Naive thymus-derived CD4-positive, alpha-beta T cell (primary cell): ENCODE measurements at places on chromosomes 2 and 18.

DNA sequence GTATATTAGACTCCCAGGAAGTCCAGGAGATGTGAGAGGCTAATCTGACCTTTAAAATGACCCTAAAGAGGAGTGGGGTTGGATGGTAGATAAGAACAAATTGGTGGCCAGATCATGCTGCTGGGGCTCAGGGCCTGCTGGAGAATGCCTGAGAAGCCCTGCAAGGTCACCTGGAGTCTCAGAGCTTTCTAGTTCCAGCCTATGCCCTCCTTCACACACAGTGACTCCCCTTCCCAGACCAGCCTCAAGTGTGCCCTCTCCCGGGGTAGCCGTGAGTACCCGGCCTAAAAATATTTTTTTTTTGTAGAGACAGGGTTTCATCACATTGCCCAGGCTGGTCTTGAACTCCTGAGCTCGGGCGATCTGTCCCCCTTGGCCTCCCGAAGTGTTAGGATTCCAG, 44.2 kb upstream of the FZD5 start:
- no peak overlapping the region for H3K27ac ChIP-seq
- DNase-seq = no peak
- no peaks in the 10 kb centered on the region for H3K27me3 ChIP-seq
- H3K4me1 ChIP-seq = no peaks in the 10 kb centered on the region

DNA sequence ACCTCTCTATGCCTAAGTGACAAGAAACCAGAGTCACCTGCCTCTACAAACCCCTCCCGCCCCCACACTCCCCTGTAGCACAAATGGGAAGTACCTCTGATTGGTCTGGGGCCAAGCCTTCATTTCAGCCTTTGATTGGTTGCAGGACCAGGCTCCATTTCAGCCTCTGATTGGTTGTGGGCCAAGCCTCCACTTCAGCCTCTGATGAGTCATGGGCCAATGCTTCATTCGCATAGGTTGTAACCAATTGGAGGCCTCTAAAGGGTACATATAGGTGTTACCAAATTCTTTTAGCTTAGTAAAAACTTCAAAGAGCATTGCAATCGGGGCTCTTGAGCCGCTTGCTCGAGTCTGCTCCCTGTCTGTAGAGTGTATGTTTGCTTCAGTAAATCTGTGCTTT, 25.0 kb downstream of the CCDC102B start:
- H3K4me1 ChIP-seq = no peaks in the 10 kb centered on the region
- H3K27ac ChIP-seq = no peak overlapping the region
- no peak overlapping the region for H3K4me3 ChIP-seq
- no peaks in the 10 kb centered on the region for H3K27me3 ChIP-seq

DNA sequence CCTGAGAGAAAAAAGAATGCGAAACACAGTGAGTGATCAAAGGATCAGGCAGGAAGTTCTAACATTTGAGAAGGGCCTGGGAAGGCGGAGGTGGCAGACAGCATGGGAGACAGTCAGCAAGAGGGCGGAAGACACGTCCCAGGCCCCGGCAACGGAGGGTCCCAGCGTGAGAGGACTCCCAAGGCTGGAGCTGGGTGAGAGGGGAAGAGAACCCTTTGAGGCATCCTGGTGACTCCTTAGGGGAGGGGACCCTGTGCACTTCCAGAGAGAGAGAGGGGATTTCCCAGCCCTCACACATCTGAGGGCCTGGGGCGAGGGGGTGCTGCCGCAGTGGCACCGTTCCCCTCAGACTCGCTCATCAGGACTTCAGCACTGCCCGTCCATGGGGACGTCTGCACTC, 133.4 kb downstream of the RTP5 start:
- no peak overlapping the region for H3K4me3 ChIP-seq
- DNase-seq = peak; percentile 38
- peaks cover 16% of the 10 kb centered on the region for H3K4me1 ChIP-seq
- no peaks in the 10 kb centered on the region for H3K36me3 ChIP-seq
- H3K27ac ChIP-seq = peak overlapping the region; percentile 33

DNA sequence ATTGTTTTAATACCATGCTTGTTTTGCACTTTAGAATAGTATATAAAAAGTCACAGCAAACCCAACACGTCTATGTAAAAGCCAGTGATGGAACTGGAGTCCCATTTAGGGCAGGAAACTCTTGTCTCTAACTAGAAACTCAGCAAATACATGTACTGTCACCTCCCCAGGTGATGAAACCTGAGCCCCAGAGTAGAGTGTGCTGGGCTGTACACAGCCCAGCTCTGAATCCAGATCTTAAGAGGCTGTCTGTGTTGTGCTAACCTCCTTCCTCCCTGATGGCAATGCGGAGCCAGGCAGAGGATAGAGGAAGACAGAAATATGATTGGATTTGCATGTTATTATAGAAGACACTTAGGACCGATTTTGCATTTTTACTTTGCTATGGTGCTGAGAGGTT, 317.5 kb upstream of the TRIB2 start:
- no peak overlapping the region for H3K4me3 ChIP-seq
- no peaks in the 10 kb centered on the region for H3K36me3 ChIP-seq
- DNase-seq = no peak

DNA sequence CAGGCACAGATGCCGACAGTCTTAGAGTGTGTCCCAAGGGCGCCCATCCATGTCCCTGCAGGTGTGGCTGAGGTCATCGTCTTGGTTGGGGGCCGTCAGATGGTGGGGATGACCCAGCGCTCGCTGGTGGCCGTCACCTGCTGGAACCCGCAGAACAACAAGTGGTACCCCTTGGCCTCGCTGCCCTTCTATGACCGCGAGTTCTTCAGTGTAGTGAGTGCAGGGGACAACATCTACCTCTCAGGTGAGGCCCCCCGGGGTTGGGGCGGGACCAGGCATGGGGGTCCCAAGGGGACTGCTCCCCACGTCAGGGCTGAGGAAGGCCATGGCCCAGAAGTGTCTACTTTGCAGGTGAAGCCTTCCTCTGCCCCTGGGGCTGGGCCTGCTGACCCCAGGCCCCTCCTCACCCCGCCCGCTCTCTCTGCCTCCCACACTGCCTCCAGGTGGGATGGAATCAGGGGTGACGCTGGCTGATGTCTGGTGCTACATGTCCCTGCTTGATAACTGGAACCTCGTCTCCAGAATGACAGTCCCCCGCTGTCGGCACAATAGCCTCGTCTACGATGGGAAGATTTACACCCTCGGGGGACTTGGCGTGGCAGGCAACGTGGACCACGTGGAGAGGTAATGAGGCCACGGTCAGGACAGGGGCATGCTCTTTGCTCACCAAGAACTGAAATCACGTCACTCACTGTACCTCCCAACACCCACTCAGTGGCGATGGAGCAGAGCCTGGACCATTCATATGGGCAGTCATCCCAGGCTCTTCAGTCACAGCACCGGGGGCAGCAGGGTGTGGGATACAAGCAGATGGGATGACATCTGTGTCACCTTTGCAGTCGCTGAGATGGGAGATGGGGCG, 230.8 kb downstream of the ATAD2B start:
- DNase-seq = no peak
- no peak overlapping the region for H3K27ac ChIP-seq
- peaks cover 42% of the 10 kb centered on the region for H3K36me3 ChIP-seq

DNA sequence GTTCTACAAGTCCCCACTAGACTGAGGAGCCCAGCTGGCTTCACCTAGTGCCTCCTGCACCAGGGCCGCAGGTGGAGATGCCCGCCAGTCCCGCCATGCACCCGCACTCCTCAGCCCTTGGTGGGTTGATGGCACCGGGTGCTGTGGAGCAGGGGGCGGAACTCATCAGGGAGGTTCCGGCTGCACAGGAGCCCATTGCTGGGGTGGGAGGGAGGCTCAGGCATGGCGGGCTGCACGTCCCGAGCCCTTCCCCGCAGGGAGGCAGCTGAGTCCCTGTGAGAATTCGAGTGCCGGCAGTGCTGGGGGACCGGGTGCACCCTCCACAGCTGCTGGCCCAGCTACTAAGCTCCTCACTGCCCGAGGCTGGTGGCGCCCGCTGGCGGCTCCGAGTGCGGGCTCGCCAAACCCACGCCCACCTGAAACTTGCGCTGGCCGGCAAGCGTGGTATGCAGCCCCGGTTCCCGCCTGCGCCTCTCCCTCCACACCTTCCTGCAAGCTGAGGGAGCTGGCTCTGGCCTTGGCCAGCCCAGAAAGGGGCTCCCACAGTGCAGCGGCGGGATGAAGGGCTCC, 252.7 kb upstream of the TCF4 start:
- H3K27ac ChIP-seq = no peak overlapping the region
- no peaks in the 10 kb centered on the region for H3K4me1 ChIP-seq
- no peak for DNase-seq
- H3K27me3 ChIP-seq = no peaks in the 10 kb centered on the region

GRCh38 chr2:165287094-165287778, 48.0 kb downstream of the SCN2A start:
- H3K27ac ChIP-seq = no peak overlapping the region
- H3K27me3 ChIP-seq = no peaks in the 10 kb centered on the region

GRCh38 chr2:239283961-239284795, 116.6 kb downstream of the HDAC4 start:
- H3K4me3 ChIP-seq = no peak overlapping the region
- no peaks in the 10 kb centered on the region for H3K36me3 ChIP-seq
- H3K27me3 ChIP-seq = no peaks in the 10 kb centered on the region
- peaks cover 25% of the 10 kb centered on the region for H3K4me1 ChIP-seq

- peaks cover 32% of the 10 kb centered on the region for H3K4me1 ChIP-seq
- H3K4me3 ChIP-seq = peak overlapping the region; percentile 24
- peak overlapping the region; percentile 73 for H3K27ac ChIP-seq
- DNase-seq = peak; percentile 71
- no peaks in the 10 kb centered on the region for H3K27me3 ChIP-seq
Observed at GRCh38 chr2:53994818-53995808, 24.3 kb upstream of the PSME4 start.

DNA sequence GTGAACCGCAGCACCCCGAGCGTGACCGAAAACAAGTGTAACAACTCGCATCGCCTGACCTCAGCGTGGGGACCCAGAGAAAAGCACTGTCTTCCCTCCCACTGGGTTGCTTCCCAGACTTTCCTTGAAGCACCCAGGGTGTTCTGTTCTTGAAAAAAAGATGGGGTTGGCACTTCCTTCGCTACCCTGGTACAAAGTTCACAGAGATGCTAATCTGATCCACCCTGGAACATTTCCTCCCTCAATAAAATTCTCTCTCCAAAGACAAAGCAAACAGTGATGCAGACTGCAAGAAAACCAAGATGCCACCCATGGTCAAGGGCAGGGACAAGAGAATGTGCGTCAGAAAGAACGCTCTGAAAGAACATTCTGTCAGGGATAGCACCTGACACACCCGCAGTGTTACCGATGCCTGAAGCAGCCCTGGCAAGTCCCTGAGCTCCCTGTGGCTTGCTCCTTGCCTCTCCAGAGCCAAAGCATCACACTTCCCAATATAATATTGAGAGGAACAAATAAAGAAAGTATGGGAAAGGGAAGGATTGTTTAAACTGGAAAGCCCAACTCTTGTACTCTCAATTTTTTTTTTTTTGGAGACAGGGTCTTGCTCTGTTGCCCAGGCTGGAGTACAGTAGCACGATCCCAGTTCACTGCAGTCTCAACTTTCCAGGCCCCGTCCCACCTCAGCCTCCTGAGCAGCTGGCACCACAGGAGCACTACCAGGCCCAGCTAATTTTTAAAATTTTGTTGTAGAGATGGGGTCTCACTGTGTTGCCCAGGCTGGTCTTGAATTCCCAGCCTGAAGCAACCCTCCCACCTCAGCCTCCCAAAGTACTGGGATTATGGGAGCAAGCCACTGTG, 70.7 kb downstream of the TBC1D8 start:
- no peak for DNase-seq
- no peak overlapping the region for H3K4me3 ChIP-seq

- H3K27ac ChIP-seq = no peak overlapping the region
- DNase-seq = no peak
- no peak overlapping the region for H3K4me3 ChIP-seq
- H3K4me1 ChIP-seq = no peaks in the 10 kb centered on the region
Observed at GRCh38 chr2:229622495-229623355, 91.6 kb downstream of the DNER start.

- no peaks in the 10 kb centered on the region for H3K4me1 ChIP-seq
- H3K36me3 ChIP-seq = no peaks in the 10 kb centered on the region
- DNase-seq = no peak
- H3K27ac ChIP-seq = no peak overlapping the region
- no peak overlapping the region for H3K4me3 ChIP-seq
Observed at GRCh38 chr2:158578703-158579330, 122.1 kb downstream of the PKP4 start.

DNA sequence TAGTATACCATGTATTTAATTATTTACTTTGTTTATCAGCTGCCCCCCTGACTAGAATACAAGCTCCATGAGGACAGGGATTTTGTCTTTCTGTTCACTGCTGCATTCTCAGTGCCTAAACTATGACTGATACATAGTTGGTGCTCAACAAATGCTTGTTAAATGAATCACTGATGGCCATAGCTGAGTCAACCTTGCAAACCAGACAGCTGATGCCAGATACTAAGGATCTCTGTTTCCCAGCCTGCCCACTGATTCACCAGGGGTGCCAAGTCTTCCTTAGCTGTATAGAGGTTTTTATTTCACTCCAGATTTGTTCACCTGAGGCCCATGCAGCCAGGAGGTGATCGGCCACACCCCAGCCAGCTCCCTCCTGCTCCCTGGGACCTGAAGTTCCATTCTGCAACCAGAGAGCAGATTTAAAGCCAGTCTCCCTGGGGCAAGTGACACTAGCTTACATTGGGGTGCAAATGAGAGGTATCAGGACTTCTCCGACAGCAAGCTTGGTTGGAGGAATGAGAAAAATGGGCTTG, 92.2 kb downstream of the C1QL2 start:
- H3K4me3 ChIP-seq = no peak overlapping the region
- no peaks in the 10 kb centered on the region for H3K27me3 ChIP-seq
- no peak overlapping the region for H3K27ac ChIP-seq
- no peaks in the 10 kb centered on the region for H3K36me3 ChIP-seq
- no peaks in the 10 kb centered on the region for H3K4me1 ChIP-seq

DNA sequence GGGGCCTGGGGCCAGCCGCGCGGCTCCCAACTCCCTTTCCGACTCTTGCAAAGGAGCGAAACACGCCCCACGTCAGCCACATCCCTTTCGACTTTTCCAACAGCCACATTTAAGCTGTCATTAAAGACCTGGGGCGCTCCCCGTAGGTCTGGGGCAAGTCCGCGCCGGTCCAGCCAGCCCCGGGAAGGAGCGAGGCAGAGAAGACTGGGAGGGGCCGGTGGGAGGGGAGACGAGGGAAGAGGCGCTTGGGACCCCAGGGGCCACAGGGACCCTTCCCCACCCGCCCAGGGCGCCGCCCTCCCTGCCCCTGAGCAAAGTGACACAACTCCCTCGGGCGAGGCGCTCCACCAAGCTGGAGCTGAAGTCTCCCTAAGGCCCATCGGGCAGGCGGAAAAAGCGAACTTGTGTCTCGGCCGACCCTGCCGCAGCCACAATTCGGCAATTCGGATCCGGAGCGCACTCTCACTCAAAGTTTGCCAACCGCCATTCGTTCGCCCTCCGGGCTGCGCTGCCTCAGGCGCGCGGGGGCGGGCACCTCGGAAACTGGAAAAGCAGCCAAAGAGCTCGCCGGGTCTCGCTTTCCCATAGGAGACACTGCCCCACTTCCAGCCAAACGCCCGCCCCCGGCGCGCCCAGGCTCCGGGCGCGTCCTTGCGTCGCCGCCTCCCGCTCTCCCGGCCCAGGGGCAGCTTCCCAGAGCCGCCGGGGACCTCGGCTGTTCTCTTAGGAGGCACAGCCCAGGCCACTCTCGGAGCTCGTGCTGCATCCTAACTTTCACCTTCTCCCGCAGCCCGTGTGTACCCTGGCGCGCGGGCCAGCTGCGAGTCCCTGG, 1.1 kb upstream of the KCTD1 start:
- no peak overlapping the region for H3K27ac ChIP-seq
- H3K27me3 ChIP-seq = peaks cover 7% of the 10 kb centered on the region
- no peaks in the 10 kb centered on the region for H3K4me1 ChIP-seq
- no peak for DNase-seq
- no peaks in the 10 kb centered on the region for H3K36me3 ChIP-seq

GRCh38 chr18:8602557-8602956, 6.7 kb upstream of the RAB12 start:
- no peaks in the 10 kb centered on the region for H3K36me3 ChIP-seq
- H3K27me3 ChIP-seq = no peaks in the 10 kb centered on the region
- no peaks in the 10 kb centered on the region for H3K4me1 ChIP-seq
- no peak overlapping the region for H3K4me3 ChIP-seq
- no peak overlapping the region for H3K27ac ChIP-seq
